Activated T-cell treated with anti-CD3 and anti-CD28 coated beads, Interleukin-2, amount 50 U/mL, for 48 hours (primary cell): ENCODE measurements at places on chromosomes 2 and 18.

DNA sequence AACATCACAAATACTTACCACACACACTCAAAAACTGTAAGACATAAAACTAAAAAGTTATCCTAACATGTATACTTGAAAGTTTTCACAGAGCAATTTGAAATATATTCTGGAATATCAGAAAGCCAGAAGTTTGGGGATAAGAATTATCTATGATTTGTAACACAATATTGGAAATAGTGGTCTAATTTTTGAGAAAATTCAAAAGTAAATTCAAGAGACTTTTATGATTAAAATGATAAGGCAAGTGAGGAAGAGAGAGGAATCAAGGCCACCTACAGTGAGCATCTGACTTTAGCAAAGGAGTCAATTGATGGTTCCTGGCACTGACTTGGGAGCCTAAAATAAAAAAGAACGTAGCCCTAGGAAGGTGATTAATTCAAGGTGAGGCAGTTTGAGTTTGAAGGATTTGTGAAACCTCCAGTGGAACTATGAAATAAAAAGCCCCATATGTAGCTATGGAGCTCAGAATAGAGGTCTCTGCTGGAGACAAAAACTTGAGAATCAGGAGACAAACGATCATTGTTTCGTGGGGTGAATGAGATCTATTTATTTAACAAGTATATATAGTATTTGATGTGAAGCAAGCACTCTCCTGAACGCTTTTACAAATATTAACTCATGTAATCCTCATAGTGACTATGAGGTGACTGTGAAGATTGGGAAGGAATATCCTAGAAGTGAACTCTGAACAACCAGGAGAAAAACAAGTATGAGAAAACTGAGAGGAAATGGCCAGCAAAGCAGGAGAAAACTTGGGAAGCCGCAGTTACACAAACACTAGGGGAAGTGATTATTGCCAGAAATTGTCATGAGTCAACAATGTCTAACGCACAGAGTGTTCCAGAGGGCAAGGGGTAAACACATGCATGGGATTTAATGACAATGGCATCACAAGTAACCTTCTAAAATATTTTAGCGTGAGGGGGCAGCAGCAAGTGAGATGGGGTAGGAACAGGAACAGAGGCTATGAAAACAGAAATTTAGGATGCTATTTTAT is 12.8 kb downstream of the TFPI start:
- DNase-seq: no peak

DNA sequence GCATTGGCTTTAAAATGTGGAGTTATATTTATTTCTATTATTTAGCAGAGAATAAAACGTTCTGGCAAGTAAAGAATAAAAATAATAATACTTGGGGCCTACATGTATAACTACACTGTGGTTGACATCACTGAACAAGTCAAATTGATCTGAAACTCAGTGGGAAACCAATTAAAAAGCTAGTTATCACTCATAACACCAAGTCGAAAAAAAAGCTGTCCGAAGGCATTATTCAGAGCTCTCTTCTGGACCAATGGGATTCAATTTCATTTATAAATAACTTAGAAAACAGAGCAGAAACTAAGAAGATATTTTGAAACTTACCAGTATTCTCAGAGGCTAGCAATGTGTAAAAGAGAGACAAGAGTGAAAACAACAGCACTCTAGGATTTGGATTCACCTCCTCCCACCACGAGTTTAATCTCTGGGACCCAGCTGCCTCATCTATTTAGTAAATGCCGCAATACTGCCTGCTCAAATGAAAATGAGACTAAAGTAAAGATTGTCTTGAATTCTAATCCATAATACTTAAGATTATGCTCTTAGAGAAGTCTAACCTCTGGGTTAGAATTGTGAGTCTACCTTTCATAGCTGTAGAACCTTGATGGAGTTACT is 128.4 kb downstream of the NBAS start:
- no peak for DNase-seq

- DNase-seq: no peak
These were observed 28.3 kb upstream of the ASAP2 start for GRCh38 chr2:9178110-9178903.

DNA sequence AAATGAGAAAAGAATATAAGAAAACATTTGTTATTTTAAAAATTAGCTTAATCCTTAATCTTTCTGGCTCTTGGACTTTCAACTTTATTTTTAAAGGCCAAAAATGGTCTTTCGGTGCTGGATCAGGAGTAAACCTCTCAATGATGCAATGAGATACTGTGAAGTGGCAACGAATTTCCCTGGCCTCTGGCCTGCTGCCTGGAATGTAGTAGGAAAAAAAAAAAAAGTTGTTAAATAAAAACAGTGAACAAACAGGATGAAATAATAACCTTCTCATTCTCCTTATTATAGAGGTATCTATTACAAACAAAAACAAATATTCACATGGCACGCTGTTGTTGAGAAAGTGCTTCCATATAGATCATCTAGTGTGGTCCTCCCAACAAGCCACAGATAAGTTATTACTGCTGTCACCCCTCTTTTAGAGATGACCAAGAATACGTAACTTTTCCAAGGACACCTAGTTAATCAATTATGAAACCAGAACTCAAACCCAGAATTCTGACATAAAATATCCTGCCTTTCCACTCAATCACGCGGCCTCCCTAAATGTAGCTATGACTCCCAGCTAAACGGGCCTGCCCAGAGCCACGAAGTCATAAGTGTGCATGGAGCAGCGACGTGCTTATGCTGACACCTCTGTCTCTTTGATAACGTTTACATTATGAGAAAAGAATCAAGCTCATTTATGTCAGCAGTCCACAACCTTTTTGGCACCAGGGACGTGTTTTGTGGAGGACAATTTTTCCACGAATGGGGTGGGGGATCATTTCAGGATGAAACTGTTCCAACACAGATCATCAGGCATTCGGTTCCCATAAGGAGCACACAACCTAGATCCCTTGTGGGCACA is 170.9 kb downstream of the BCL2 start:
- no peak for DNase-seq

DNA sequence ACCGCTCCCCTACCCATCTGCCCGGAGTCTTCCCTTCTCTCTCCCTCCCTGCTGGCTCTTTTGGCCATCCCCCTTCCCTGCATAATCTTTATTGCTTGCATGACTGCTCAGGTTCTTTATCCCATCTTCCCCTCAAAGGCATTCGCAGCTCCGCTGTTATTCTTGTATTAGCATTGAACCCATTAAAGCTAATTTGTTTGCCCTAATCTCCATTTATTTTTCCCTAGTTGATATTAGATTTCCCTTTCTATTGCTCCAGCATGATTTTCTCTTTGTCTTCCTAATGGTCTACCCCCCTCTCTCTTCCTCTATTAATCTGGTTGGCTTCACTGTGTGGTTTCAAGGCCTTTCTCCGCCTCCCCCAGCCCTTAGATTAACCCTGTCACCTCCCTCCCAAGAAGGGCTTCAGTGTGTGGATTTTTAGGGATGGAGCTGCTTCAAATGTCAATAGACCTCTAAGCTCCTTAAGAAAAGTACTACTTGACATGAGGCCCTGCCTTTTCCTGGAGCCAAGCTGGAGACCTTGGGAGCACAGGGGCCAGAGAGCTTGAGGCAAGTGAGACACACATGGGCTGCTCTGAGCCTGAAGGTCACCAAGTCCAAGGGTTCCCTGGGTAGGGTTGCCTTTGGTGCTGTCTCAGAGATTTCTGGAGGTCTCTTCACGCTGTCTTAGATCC is 20.1 kb downstream of the PAX8 start:
- DNase-seq: no peak

- DNase-seq: peak; percentile 31
These were observed 39.7 kb downstream of the CYB5A start for GRCh38 chr18:74252039-74252395.

DNA sequence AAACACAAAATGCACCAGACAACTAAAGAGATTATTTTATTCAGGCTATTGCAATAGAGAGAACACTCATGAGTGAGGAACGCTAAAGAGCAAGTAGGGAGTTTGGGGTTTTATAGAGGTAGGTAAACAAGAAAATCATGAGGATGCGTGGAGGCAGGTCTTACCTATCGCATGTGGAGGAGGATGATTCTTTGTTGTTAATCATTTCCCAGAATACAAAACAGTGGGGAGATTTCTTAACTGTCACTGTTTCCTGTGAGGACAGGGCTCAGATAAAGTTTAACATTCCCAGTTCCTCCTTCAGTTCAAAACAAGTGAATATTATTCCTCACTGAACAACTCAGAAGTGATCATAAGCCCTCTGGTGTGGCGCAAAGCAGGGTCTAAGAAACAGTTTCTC is 156.1 kb upstream of the MGAT5 start:
- DNase-seq: no peak

DNA sequence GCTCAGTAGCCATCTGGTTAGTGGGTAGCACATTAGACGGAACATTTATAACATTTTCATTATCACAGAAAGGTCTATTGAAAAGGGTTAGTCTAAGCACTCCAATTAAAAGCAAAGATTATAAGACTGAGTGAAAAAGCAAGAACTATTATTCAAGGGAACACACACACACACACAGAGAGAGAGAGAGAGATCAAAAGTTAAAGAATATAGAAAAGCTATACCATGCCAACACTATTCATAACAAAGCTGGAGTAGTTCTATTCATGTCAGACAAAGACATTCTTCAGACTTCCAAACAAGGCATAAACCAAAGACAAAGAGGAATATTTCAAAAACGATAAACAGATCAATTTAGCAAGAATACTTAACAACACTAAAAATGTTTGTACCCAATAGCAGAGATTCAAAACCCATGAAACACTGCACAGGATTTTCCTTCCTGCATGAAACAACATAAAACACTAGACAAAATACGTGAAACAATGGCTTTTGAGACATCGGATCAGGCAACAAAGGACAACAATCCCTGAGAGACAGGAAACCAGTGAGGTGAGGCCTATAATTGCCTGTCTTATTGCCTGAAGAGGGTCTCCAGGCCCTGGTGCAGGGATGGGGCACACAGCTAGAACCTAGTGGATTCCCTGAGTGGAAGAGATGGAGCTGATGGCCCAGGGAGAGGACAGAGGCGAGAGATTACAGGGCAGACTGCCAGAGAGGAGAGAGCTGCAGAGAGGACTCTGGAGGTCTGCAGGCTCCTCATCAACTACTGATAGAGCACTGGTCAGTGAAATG is 83.6 kb upstream of the NPAS2 start:
- DNase-seq: no peak

DNA sequence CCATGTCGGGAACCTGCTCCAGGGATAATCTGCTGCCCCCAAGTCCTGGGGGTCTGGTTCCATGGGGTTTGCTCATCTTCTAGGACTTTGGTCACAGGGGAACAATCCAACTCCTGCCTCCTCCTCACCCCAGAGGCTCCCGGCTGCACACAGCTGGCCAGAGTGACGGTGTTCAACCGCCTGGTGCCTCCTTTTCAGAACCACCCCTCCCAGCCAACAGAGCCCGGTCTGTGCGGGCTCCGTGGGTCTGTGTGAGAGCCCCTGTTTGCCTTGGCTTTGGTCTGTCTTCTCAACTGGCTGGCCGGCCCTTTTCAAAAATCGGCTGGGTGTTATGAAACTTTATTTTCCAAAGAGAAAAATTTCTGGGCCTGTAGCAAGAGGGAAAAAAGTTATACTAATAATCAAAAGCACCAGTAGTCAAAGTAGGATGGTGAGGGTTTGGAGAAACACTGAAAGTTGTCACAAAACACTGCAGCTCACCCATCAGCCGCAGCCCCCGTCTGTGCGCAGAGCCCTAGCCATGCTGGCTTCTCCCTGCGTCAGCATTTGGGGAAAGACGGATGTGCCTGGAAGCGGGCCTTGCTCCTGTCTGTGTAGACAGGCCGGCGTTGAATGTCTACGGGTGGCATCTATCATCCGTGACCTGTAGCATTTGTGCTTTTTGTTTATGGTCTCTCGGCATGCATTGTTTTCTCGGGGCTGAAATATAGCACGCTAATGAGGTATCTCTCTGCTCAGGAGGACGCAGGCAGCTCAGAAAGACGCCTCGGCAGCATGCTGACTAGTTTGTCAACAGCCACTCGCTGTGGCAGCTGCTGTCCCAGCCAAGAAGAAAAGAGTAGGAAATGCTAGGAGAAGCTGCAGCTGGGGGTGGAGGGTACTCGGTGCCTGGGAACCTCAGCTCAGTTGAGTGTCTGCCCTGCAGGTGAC is 138.6 kb downstream of the GLI2 start:
- no peak for DNase-seq

DNA sequence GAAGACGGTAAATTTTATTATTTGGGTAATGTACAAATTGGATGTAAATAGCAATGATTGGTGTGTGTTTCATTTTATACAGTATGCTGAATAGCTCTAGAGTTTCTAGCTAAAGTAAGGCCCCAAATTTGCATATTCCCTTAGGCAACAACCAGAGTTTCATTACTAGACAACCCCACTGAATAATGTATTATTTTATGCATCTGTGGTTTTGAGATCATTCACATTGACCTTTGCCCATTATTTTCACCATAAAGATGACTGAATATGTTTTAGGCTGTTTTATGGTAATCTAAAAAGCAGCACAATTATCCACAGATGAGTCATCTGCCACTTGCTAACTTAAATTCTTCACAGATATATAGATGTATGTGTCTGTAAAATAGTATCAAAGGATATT is 44.5 kb upstream of the C2orf74 start:
- no peak for DNase-seq

DNA sequence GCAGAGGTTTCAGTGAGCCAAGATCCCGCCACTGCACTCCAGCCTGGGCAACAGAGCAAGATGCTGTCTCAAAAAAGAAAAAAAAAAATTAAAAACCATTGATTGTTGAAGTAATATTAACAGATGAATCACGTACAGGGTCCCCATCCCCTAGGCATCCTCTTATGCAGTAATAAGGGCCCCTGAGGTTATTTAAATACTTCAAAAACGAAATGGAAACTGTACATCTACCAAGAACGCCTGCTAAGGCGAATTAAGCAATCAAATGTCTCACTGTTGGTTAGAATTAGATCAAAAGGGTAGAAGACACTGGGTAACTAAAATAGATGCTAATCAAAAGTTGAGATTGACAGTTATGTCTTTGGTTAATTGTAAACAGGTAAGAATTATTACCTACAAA is 7.5 kb downstream of the TRABD2A start:
- DNase-seq: peak; percentile 16

- no peak for DNase-seq
These were observed 159.4 kb downstream of the GALNT14 start for GRCh38 chr2:30978854-30979253.

DNA sequence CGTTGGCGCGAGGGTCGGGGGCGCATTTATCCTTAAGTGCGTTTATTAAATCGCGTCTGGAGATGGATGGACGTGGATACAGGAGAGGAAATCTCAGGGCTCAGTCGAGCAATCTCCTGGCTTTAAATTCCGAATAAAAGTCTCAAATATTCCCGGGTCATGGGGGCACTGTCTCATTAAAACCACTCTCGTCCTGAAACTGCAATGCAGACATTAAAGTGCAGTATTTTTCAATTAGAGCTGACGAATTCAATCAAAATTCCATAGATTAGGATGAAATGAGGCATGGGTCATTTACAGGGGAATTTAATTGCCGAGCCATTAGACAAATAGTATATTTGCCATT is 10.7 kb upstream of the GBX2 start:
- DNase-seq: no peak

DNA sequence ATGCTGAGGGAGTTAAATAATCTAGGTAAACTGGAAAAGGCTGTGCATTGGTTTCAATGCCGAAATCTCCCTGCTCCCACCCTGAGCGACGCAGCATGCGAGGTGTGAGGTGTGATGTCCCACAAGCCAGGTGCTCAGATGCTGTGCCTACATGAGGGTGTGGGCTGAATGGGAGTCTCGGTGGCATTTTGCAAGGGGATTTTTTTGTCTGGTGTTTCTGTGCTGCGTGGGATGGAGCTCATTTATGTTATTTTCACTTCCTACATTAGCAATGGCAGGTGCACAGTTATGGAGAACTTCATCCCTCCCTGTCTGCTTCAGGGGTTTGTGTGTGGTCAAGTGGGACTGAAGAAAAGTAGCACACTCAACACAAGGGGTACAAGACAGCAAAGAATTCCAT is 110.2 kb upstream of the CCDC68 start:
- DNase-seq: no peak
